NCI-H82 (cell line): ENCODE measurements at places on chromosomes 1 and 21.

GRCh38 chr1:161886589-161886988 lies 120.5 kb downstream of the ATF6 start:
- DNase-seq, result no peak

DNA sequence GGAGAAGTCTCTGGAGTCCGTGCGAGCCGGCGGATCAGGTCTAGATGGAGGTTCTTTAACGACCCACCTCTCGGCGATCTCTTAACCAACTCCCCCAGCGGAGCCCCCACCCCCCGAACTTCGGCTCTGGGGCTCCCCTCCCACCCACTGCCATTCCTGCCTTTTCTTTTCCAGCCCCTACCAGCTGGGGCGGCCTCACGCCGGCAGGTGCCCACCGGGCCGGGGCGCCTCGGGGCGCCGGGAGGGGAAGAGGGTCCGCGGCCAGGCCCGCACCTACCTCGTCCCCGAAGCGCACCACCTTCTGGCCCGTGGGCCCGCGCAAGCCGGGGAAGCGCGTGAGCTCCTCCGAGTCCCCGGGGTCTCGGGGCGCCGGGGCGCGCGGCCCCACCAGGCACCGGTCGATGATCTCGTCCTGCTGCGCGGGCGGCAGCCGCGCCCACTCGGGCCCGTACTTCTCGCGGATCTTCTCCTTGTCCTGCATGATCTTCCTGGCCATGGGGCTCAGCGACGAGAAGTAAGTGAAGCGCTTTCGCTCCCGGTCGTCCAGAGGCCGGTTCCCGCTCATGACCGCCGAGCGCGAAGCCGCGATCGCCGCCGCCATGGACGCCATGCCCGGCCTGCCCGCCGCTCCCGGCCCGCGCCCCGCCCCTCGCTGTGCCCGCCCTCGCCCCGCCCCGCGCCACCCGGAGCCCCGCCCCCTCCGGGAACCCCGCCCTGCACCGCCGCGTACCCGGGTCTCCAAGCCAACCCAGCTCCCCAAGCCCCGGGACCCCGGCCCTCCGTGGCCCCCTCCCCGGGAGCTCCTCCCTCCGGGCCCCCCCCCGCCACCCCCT lies at the start of gene C1orf198:
C1orf198 (minus strand) TSS at position 619 of the 833 bp plus-strand sequence; CDS start at position 610, 9 bp downstream.
- DNase-seq, result peak; percentile 85

- DNase-seq, result peak; percentile 66
Observed at GRCh38 chr1:192810253-192810880, 1.5 kb downstream of the RGS2 start.

GRCh38 chr1:25829046-25829445 lies 9.3 kb downstream of the MTFR1L start:
- no peak for DNase-seq

DNA sequence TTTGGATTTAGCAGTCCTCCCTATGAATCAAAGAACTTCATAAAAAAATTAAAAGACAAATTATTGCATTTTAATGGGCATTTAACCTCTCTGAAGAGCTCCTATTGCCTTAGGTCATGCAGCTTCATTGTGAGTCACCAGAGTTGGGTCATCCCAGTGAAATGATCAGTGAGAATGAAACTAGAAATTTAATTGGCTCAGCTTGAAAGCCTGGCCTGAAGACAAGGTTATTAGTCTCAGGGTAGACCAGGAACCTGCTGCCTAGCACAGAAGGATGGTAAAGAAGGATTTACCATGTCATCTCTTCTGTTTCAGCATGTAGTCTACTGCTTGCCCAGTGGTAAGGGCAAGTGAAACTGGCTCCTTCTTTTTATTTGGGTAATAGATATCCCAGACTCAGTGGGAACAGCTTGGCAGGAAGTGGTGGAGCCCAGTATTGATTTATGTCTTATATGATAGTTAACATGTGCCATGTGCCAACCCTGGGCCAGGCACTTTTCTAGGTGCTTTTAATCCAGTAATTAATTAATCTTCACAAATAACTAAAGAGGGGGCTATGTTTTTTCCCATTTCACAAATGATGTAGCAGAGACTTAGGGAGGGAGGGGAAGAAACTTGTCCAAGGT lies 23.6 kb downstream of the LAMC2 start:
- peak; percentile 34 for DNase-seq

DNA sequence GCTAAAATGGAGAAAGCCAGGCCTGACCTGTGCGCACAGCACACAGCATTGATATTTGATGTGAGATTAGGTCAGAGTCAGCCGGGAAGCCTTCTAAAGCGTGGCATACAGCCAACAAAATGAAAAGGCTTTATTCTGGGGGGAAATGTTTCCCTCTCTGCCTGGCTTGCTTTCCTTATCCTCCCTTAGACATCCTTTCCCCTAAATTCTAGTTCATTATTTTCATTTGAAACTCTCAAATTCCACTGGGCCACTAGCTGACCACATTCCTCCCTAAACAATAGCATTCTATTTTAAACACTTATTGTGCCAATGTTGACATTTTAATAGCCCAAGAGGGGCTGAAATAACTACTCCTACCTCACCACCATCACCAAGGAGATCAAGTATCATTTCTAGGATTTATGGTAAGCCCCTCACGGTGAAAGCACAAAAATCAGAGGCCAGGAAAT lies 49.4 kb downstream of the LEPR start:
- DNase-seq, result peak; percentile 56

DNA sequence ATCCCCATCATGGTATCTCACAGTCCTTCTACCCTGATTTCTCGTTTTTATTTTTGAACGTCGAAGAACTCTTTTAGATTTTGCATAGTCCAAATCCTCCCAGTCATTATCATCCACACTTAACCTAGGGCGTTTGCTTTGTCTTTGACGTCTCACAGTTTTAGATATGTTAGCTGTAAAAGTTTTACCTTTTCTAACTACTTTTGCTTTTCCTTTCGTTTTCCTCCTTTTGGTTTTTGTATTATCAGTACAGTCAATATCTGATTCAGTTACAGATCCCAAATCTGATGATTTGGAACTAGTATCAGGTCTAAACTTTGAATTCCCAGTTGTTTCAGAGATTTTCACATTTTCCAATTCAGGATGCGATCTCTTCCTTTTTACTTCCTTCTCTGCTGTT lies 13.1 kb upstream of the PSMG1 start:
- DNase-seq, result no peak

DNA sequence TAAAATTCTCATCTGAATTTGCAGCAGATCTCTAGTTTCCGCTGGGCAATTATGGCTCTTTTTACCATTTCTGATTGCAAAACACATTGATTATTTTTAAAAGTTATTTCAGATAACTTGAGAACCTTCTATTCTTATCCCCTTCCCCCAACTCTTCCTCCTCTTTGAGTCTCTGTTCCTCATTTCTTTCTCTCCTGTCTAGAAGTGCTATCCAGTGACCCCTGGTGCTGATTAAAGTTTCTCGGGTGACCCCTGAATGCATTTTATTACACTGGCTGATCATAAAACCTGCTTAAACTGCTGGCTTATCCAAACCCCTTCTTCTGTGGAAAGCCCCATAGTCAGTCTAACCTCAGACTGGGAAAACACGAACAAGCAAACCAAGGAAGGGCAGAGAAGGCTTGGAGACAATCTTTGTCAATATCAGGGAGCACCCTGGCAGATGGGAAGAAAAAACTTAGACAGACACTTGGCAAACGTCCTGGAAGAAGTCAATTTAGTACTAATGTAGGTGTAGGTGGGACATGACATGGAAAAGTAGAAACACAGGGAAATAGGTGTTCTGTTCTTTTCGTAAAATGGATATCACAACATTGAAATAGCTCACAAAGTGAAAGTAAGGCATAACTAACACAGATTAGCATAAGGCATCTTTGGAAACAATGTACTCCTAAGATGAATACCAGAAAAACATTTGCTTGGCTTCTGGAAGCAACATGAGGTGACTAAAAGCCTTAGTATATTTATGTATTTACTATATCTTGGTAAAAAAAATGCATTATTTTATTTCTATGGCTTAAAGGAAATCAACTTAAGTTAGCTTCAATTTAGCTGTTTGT lies 61.4 kb downstream of the GORAB start:
- DNase-seq, result no peak

DNA sequence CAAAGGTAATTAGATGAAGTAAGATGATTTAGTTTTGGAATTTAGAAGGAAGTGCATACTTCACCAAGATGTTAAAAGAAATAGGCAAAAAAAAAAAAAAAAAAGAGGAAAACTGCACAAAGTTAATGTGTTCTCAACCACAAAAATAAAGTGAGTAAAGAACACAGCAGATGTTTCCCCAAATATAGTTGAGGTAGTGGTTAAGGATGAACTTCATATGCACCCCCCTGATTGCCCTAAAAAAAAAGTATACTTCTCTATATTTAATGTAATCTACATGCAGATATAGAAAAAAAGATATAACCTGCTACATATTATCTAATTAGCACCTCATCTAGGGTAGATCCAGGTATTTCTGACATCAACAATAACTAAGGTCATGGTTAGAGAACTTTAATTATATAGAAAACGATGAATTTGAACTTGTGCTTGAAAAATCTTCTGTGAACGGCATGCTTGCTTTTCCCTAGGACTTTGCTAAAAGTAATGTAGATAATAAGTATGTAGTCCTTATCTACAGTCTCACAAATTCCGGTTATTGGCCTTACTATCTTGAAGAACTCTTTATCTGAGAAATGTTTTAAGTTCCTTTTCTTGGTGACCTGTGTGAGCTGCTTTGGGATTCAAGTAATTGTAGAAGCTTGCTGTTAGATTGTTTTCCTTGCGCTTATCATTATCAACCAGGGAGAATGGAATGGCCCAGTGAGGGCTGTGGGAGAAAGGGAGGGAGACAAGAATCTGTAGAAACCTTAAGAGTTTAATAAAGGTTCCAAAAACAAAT lies 70.1 kb upstream of the LRRC7 start:
- DNase-seq, result no peak

GRCh38 chr1:225908013-225908640 lies 15.9 kb downstream of the PYCR2 start:
- no peak for DNase-seq

DNA sequence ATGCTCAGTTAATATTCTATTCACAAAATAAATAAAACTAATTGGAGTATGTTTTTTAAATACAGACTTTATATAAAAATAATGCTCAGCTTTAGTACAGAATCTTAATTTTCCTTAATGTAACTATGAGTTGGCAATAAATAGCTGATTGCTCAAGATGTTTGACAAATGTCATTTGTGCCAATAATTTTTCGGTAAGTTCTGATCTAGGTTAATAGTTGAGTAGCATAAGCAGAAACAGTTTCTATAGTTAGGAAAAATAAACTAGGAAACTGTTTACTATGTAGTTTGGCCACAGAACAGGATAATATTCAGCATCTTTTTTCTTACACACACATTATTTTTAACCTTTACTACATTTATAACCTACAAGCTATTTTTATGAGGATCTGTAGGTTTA lies 40.3 kb downstream of the KCTD3 start:
- no peak for DNase-seq

DNA sequence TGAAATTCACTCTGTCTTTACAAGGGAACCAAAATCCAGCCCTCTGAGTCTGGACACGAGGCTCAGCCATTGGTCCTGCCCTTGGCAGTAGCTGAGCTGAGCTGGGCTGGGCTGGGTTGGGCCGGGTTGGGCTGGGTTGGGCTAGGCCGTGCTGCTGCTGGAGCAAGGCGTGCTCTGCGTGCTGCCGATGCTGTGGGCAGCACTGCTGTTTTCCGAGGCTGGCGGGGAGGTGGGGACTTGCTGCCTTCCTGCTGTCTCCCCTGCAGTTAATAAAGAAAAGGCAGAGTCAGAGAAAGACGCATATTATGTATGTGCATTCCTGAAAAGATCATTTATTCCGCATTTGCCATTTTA lies 182.9 kb downstream of the CDC7 start:
- no peak for DNase-seq

DNA sequence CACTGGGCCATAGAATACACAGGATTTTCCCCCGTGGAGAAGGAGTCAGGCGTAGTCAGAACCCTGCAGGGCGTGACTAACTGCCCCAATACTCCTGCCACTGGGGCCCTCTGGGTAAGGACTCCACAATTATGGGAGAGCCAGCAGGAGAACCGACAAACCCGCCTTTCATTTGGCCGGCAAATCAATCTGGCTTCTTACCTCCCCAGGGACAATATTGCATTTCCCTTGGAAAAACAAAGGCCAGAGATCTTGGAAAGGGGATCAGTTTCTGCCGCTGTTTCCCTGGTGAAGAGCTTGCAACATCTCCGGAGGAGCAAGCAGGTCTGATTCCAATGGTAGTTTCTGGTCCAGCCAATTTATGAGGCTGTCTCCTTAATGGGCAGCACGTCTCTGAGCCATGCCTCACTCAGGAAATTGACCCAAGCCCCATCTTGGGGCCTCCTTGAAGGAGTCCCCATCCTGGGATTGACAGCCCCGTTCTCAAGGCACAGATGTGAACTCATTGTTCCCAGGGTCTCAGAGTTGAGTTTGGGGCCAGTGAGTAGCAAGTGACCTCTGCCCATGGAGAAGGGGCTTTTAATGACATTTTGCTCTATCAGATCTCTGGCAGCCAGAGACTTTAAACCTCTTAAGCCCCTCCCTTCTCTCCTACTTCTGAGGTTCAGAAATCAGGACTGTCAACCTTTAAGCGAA lies 4.3 kb downstream of the TRABD2B start:
- DNase-seq, result no peak

DNA sequence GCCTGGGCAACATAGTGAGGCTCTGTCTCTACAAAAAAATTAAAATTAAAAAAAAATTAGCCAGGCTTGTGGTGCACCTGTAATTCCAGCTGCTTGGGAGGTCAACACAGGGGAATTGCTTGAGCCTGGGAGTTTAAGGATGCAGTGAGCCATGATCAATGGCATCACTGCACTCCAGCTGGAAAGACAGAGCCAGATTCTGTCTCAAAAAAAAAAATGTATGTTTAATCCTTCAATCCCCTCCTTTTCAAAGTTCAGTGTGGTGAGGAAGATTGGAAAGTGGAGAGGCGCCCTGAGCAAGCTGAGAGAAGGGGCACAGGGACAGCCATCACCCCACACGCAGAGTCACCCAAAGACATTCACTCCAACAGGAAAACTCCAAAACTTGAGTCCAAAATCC lies 97.7 kb upstream of the BACE2 start:
- no peak for DNase-seq

DNA sequence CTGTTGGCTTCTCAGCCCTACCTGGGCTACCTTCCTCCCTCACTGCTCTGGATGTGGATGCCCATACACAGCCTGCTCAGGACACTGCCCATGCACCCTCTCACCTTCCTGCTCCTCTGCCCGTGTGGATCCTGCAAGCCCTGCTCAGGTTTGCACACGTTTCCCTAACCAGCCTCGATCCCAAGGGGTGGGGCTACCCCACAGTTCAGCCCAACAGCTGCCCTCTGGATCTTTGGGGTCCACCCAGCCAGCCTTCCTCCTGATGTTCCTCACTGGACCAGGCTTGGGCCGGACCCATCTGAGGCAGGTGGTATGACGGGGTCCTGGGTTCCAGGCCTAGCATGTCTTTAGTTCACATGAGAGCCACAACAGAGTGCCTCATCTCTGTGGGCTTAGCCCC lies 4.7 kb downstream of the TMEM54 start:
- no peak for DNase-seq

GRCh38 chr21:29812947-29813346 lies 126.8 kb downstream of the GRIK1 start:
- no peak for DNase-seq

- no peak for DNase-seq
Observed at GRCh38 chr1:7657287-7658016, 113.6 kb upstream of the VAMP3 start.

GRCh38 chr1:36187800-36188593 lies 32.0 kb downstream of the MAP7D1 start:
- peak; percentile 93 for DNase-seq

- no peak for DNase-seq
Observed at GRCh38 chr1:103582464-103582863, 11.1 kb downstream of the AMY2B start.
